ENCODE measurements at places on chromosomes 7 and 10.

- no peak for DNase-seq
These were observed 8.1 kb downstream of the TTYH3 start for GRCh38 chr7:2639695-2640481.

- no peak for DNase-seq
These were observed 23.0 kb downstream of the BZW2 start for GRCh38 chr7:16668978-16669377.

GRCh38 chr10:122966879-122967278 is 12.9 kb upstream of the C10orf88 start:
- no peak for DNase-seq

DNA sequence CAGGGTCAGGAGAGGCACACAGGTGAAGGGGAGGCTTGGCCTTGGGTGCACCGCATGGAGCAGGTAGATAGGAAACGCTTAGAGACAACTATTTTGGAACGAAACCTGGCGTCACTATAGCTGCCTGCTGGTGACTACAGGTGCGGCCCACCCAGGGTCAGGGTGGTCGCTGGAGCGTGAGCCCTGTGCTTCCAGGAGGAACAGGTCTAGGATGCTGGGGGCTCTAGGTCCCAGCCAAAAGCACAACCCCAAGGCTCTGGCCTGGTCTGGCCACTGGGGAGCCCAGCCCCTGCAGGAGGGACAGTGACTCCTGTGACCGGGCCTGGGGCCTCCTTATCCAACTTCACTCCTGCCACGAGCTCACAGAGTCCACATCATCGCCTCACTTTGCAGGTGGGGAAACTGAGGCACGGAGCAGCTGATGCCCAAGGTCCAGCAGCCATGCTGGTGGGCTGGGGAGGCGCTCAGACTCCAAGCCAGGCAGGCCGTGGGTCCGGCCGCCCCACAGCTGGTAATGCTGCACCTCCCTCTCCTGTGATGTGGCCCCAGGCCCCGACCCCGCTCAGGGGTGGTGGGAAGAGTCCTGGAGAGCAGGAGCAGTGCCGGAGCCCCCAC is 9.0 kb downstream of the LFNG start:
- no peak for DNase-seq

GRCh38 chr7:108592646-108593201 is 23.1 kb downstream of the DNAJB9 start:
- DNase-seq = no peak

DNA sequence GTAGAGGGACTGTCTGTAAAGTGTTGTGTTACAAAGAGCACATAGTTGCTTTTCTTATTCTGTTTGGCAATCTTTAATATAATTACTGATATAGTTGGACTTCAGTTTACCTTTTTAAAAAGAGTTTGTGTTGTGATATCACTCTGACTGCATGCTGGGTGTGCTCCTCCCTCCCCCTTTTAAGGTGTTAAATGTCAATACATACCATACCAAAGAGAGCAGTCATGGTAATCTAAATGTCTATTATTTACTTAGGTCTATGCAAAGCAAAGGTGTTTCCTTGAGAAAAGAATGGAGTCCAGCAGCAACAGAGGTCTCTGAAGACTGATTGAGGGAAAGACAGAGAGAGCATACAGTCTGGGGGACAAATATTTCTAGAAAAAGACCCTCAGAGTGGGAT is 275.1 kb upstream of the NRP1 start:
- DNase-seq = no peak
